ENCODE measurements at places on chromosomes 4 and X.

DNA sequence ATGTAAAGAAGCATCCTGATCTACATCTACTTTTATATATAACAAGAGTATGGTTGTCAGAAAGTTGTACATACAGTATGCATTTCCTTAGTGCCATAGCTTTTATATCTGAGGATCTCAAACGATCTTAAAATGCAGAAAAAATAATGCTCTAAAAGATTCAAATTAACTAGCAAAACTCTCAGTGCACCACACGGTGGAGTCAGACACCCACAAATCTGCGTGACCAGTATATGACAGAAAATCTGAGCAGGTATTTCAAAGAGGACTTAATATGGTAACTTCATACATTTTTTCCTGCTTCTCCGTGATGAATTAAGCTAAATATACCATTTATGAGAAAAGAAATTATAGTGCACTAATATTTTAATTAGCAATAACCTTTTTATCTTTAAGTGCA is 803.0 kb downstream of the DMD start:
- H3K4me3 ChIP-seq = no peak overlapping the region
- H3K36me3 ChIP-seq = no peaks in the 10 kb centered on the region
- peak; percentile 2 for DNase-seq
- no peaks in the 10 kb centered on the region for H3K4me1 ChIP-seq

DNA sequence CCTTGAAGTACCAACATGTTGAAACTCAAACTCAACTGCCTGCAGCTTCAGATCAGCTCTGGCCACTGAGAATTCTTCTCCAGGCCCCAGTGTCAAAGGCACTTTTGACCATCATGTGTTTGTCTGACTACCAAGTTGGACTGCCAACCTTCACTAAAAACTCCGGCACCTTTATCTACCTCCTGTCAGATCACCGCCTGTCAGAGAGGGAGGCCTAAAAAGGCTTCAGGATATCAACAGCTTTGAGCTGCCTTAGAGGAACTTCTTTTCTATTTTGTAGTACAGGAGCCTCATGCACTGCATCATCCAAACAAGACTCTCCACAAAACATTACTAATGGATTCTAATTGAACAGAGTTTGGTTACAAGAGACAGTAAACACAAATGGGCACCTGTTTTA is 2.8 kb downstream of the ACSL1 start:
- H3K27ac ChIP-seq = no peak overlapping the region
- H3K4me3 ChIP-seq = no peak overlapping the region
- DNase-seq = no peak
- no peaks in the 10 kb centered on the region for H3K36me3 ChIP-seq
- peaks cover 24% of the 10 kb centered on the region for H3K4me1 ChIP-seq

DNA sequence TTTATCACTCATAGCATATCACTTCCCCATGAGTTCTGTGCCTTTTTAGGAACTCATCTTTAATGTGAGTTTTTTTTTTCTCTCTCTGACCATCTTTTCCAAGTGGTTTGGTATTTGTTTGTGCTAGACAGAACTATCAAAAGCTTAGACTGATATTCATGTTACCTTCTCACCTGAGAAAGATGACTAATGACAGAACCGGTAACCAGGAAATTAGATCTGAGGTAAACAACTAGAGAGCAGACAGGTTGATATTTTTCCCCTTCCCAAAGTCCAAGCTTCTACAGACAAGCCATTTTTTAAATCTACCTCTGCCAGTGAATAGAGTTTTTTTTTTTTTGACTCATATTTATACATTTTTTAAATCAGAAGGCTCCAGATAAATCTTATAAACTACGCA is 17.0 kb upstream of the SRD5A3 start:
- no peak overlapping the region for H3K27ac ChIP-seq
- H3K4me1 ChIP-seq = no peaks in the 10 kb centered on the region
- DNase-seq = no peak
- no peak overlapping the region for H3K4me3 ChIP-seq

GRCh38 chr4:73341454-73341853 is 62.6 kb upstream of the ALB start:
- no peak overlapping the region for H3K27ac ChIP-seq
- H3K27me3 ChIP-seq = no peaks in the 10 kb centered on the region
- no peaks in the 10 kb centered on the region for H3K4me1 ChIP-seq
- peak; percentile 31 for DNase-seq

DNA sequence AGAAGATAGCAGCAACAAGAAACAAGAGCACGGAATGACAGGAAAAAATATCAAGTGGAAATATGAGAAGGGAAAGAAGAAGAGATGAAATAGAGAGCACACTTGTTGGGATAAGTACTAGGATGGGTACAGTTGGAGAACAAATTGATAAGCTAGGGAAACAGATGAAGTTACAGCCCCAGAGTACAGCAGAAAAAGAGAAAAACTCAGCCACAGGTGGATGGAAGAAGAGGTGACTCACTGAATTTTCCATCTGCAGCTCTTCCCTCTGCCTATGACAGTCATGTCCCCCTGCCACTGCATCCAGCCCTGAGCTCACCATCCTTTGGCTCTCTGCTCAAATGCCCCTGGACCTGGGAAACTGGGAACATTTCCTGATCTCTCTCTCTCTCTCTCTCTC is 209.0 kb downstream of the BCOR start:
- H3K36me3 ChIP-seq = no peaks in the 10 kb centered on the region
- H3K4me3 ChIP-seq = no peak overlapping the region
- H3K27me3 ChIP-seq = no peaks in the 10 kb centered on the region
- no peaks in the 10 kb centered on the region for H3K4me1 ChIP-seq

- H3K36me3 ChIP-seq = no peaks in the 10 kb centered on the region
- H3K4me1 ChIP-seq = no peaks in the 10 kb centered on the region
- DNase-seq = no peak
- no peak overlapping the region for H3K27ac ChIP-seq
Observed at GRCh38 chr4:158067646-158068045, 105.2 kb downstream of the GASK1B start.

- H3K36me3 ChIP-seq = no peaks in the 10 kb centered on the region
- peak overlapping the region; percentile 1 for H3K27ac ChIP-seq
- peak; percentile 30 for DNase-seq
Observed at GRCh38 chr4:108702960-108703359, 52.6 kb downstream of the OSTC start.

DNA sequence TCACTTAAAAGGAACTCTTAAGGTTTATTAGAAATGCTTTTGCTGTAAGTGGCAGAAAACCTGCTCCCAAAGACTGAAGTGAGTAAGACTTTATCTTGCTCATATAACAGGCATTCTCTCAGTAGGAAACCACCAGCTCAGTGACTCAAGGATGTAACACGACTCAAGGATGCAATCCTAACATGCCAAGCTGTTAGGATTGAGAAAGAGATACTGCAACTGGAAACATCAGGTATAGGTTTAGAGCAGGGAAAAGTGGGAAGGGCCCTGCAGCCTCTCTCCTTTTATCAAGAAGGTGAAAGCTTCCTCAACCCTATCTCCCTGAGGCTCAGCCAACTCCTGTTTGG is 11.9 kb upstream of the SLC9A7 start:
- DNase-seq = no peak
- H3K27me3 ChIP-seq = no peaks in the 10 kb centered on the region
- H3K4me3 ChIP-seq = no peak overlapping the region
- no peaks in the 10 kb centered on the region for H3K4me1 ChIP-seq
- H3K36me3 ChIP-seq = no peaks in the 10 kb centered on the region
- H3K27ac ChIP-seq = no peak overlapping the region

DNA sequence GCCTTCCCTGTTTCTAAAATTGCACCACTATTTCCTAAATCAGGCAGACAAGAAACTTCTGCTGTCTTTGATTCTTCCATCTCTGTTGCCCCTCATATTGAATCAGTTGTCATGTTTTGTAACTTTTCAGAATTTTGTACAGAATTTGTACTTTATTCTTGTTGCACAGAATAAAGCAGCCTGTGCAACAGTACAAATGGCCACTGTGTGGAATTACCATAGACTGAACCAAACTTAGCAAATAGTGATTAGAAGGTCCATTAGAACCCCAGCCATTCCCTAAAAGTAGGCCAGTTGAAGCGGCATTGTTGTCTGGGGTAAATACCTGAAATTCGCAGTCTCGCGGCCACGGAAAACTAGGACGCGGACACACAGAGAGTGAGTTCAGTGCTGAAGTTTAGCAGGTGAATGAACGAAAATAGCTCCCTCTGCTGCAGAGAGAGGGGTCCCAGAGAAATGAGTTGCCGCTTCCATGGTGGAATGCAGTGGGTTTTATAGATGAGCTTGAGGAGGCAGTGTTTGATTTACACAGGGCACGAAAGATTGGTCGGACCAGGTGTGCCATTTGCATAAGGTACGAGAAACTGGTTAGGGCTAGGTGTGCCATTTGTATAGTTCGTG is 71.8 kb downstream of the C4orf33 start:
- H3K36me3 ChIP-seq = no peaks in the 10 kb centered on the region
- no peak overlapping the region for H3K4me3 ChIP-seq
- H3K27me3 ChIP-seq = no peaks in the 10 kb centered on the region
- H3K4me1 ChIP-seq = no peaks in the 10 kb centered on the region
- no peak overlapping the region for H3K27ac ChIP-seq
- no peak for DNase-seq

- H3K27me3 ChIP-seq = peaks cover 5% of the 10 kb centered on the region
- no peak for DNase-seq
- H3K27ac ChIP-seq = no peak overlapping the region
- H3K36me3 ChIP-seq = peaks cover 6% of the 10 kb centered on the region
- no peaks in the 10 kb centered on the region for H3K4me1 ChIP-seq
- no peak overlapping the region for H3K4me3 ChIP-seq
Observed at GRCh38 chr4:38696697-38697096, 32.7 kb downstream of the KLF3 start.

Data from DND-41 (cell line).